ENCODE measurements at places on chromosomes 6 and 20. TPM values are rescaled to one million over a fixed set of nuclear protein-coding genes. Genes with fewer than 3 reads are reported as not detected.

BPIFB1 gene
- total RNA-seq: not detected

EYA4 gene
- total RNA-seq: 5.7 TPM

HCRTR2 gene
- not detected for total RNA-seq

WFDC11 gene
- total RNA-seq: not detected

KIAA1755 gene
- 4.9 TPM for total RNA-seq

KIAA0408 gene
- total RNA-seq: 12.8 TPM

HRH3 gene
- not detected for total RNA-seq

LY6G6C gene
- total RNA-seq: not detected

SLC52A3 gene
- total RNA-seq: not detected

CALHM4 gene
- not detected for total RNA-seq

SLC22A2 gene
- total RNA-seq: not detected

PGC gene
- not detected for total RNA-seq

PTGIS gene
- 1,011 TPM for total RNA-seq

Measured in fibroblast of the aortic adventitia (primary cell).